ENCODE measurements at places on chromosomes 6 and 20.

DNA sequence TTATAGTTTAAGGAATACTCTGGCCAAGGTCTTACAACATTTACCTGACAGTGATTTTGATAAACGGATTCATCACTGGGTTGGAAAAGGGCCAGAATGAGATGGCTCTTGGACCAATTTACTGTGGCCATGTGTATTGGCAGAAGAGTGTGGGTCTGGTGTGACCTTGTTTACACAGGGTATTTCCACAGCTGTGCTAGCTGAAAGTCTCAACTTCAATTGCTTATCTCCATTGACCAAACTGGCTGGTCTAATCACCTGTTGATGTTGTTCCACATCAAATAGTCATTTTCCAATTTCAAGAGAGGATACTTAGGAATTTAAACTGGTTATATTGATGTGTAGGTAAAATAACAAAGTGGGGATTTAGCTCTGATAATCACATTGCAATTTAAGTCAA is 501.6 kb upstream of the MAP3K7 start:
- no peak for DNase-seq

DNA sequence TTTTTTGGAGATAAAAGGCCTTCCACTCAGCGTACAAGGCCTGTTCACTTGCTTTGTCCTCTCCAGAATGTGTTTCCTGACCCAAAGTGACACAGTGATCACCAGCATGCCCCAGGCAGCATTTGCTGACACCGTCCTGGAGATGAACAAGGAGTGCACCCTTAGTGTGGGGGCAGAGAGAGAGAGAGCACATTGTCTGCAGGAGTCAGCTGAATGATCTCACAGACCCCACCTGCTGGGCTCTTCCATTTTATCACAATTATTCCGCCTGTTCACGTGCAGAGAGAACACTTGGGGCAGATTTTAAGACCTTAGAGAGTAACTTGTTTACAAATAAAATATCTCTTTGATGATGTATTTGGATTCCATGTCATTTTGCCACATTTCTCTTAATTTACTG is 22.4 kb upstream of the MAS1L start:
- DNase-seq = no peak

DNA sequence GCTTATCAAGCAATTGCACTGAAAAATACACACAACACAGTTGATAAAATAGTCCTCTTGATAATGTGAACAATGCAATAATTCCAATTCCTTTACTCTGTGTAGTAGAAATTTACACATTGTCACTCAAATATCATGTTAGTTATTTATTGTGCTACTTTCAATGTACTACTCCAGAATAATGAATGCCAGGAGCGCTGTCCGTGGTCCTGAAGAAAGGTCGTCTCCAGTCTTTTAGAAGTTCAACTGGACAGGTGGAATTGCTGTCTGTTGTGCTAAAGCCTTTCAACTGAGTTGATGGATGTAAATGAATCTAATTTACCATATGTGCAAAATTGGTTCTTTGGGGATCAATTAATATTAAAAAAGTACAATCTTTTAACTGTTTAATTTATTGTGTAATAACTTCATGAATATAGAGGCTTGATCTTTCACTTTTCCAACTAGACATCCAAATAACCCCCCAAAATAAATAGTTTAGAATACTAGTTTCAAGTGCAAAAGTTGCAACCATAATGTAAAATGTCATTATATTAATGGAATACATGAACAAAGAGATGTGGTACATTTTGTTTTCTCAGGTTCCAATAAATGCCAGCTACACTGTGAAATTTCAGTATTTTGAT is 3.2 kb downstream of the GRIK2 start:
- DNase-seq = no peak

DNA sequence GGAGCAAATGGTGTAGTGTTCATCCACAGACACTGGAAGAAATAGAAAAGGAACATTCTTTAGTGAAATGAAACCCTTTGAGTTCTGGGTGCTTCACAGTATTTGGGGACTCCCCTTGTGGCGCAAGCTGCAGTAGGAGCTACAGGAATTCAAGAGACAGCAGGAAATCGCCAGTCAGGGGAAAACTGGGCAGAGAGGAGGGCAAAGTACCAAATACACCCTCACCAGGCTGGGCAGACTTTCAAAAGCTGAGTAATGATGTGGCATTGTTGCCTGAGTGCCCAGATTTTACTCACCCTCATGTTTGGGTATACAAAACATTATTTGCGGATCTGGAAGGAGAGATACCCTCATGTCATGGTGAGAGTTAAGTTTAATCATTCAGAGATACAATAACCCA is 97.9 kb downstream of the SOD2 start:
- no peak for DNase-seq

- DNase-seq = no peak
Measured at GRCh38 chr6:166530211-166531095, 56.0 kb downstream of the RAMACL start.

DNA sequence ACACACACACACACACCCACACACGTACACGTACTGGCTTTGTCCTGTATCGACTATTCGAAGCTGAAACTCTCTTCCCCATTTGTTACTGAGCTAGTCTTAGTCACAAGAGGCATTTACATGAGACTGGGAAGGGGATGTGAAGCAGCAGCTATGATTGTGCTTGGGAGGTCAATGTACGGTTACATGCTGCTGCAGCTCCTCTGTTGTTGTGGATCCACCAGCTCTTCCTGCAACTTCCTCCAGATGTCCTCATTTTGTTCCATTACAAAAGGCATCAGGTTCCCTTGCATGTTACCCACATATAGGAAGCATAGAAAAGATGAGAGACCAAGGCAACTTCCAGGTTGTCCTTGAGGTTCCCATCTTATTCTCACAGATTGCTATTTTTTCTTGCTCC is 612.4 kb upstream of the IMPG1 start:
- DNase-seq = no peak

DNA sequence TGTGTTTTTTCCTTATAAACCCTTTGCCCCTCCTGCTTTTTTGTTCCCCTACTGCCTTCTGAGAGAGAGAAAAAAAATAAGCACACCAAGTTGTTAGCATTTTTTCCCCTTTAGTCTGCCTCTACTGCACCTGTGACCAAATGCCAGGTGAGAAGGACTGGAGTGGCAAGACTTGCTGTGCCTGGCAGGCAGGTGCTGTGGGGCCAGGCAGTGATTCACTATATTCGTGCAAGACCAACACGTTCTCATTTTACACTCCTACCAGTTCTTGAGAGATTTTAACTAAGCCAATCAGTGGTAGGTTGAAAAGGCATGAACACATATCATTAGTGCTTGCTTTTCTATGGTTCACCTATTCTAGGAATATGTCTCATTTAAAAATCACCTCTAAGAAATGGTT is 109.7 kb downstream of the FIG4 start:
- DNase-seq = no peak

GRCh38 chr20:1086277-1087213 is 31.9 kb upstream of the PSMF1 start:
- no peak for DNase-seq

DNA sequence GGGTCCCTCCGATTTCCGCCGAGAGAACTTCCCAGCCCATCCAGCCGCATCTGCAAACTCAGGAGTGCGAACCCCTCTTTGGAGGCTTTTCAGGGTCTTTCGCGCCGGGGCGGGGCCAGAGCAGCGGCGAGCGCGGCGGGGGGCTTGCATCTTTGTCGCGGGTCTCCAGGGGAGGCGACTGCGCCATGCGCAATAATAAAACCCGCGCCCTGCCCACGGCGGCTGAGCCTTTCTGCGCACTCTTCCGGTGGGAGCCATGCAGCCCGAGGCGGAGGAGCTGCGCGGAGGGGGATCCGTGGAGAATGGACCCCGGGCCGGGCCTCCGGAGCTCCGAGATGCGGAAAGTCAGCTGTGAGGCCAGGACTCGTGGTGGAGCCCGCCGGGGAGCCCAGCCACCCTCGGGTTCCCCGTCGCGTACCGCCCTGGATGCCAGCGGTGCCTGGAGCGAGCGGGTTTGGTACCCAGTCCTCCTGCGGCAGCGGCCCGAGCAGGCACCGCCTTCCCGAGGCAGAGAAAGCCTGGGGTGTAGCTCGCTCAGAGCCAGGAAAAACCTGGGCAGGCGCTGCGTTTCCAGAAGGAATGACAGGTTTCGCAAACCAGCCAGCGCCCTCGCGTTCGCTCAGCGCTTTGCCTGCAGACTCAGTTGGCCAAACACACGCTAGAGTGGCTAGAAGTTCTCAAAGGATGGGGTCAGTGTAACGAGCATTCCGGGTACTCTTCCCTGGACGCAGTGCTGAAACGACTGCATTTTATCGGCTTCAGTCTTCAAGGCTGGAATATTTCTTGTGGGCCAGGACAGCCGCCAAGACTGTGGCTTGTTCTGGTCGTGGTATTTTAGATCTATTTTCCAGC is 1.2 kb downstream of the AKAP12 start:
- no peak for DNase-seq

- no peak for DNase-seq
Measured at GRCh38 chr6:39696986-39697788, 28.0 kb downstream of the KIF6 start.

- DNase-seq = no peak
Measured at GRCh38 chr6:109687271-109687761, 3.7 kb downstream of the AK9 start.

GRCh38 chr6:14524319-14524718 is 406.7 kb downstream of the CD83 start:
- no peak for DNase-seq

DNA sequence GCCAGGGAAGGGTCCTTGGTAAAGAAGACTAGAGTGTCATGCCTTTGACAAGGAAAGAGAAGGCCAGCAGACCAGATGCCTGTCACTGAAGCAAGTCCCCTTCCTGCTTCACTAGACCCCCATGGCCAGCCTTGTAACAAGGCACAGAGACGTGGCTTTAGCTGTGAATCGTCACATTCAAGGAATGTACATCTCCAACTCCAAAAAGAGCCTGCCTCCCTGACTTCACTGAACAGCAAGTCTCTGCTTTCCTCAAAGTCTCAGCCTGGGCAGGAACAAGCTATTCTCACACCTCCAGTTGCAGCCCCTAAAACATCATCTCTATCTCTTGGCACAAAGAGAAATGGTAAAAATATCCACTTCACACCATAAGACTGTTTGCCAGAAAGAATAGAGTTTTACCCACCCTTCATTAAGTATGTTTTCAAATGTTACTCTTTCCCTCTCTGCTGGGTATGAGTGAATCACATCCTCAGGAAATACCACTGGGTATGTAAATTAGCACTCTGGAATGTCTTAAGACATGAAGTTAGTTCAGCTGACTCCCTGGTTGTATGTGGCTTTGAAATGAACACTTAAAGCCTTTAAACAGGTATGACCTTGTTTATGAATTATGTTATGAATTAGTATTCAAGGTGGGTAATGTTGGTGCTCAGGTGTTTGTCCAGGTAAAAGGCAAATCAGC is 46.4 kb upstream of the NT5E start:
- no peak for DNase-seq

GRCh38 chr20:46364670-46365486 is 41.5 kb downstream of the ELMO2 start:
- DNase-seq = no peak
